CD4-positive, alpha-beta T cell (primary cell): ENCODE measurements at places on chromosomes 16 and 17. TPM values are rescaled to one million over a fixed set of nuclear protein-coding genes. Genes with fewer than 3 reads are reported as not detected.

- H3K4me3 ChIP-seq: no peak overlapping the region
- H3K36me3 ChIP-seq: peaks cover 3% of the 10 kb centered on the region
- H3K27ac ChIP-seq: no peak overlapping the region
- DNase-seq: no peak
- peaks cover 41% of the 10 kb centered on the region for H3K4me1 ChIP-seq
These were observed 1.6 kb upstream of the ATP6V0C start for GRCh38 chr16:2511996-2512734.

- no peaks in the 10 kb centered on the region for H3K36me3 ChIP-seq
- no peaks in the 10 kb centered on the region for H3K27me3 ChIP-seq
- DNase-seq: no peak
- H3K27ac ChIP-seq: no peak overlapping the region
- H3K4me1 ChIP-seq: no peaks in the 10 kb centered on the region
- H3K4me3 ChIP-seq: no peak overlapping the region
These were observed 441.8 kb downstream of the HS3ST4 start for GRCh38 chr16:26133416-26134093.

- H3K27me3 ChIP-seq: peaks cover 37% of the 10 kb centered on the region
- no peaks in the 10 kb centered on the region for H3K36me3 ChIP-seq
- DNase-seq: no peak
- no peak overlapping the region for H3K4me3 ChIP-seq
These were observed 20.7 kb downstream of the WFDC1 start for GRCh38 chr16:84315422-84315821.

- H3K36me3 ChIP-seq: no peaks in the 10 kb centered on the region
- no peak overlapping the region for H3K4me3 ChIP-seq
- H3K27me3 ChIP-seq: no peaks in the 10 kb centered on the region
- no peaks in the 10 kb centered on the region for H3K4me1 ChIP-seq
- DNase-seq: no peak
These were observed 63.7 kb upstream of the SIAH1 start for GRCh38 chr16:48448841-48449481.

DNA sequence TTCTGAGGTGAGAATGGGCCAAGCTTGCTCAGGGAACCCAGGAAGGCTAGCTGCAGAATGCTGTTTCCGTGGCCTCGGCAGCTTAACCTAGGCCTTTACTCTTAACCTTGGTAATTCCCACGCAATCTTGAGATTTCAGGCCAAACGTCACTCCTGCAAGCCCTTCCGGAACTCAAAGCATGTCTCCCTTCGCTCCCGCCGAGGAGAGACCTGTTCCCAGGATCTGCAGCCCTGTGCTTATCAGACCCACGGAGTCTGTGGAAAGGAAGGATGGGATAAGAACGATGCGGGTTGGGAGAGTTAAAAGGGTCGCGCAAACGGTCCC lies 524 bp upstream of the ZFP3 start:
- no peak for DNase-seq
- peaks cover 2% of the 10 kb centered on the region for H3K36me3 ChIP-seq
- H3K4me3 ChIP-seq: peak overlapping the region; percentile 77
- peaks cover 26% of the 10 kb centered on the region for H3K4me1 ChIP-seq

GRCh38 chr17:65678546-65678945 lies 117.1 kb upstream of the AXIN2 start:
- H3K27ac ChIP-seq: no peak overlapping the region
- H3K36me3 ChIP-seq: no peaks in the 10 kb centered on the region
- DNase-seq: no peak
- no peak overlapping the region for H3K4me3 ChIP-seq
- H3K4me1 ChIP-seq: peaks cover 4% of the 10 kb centered on the region
- H3K27me3 ChIP-seq: no peaks in the 10 kb centered on the region

- no peaks in the 10 kb centered on the region for H3K4me1 ChIP-seq
- no peaks in the 10 kb centered on the region for H3K36me3 ChIP-seq
- DNase-seq: no peak
- H3K27me3 ChIP-seq: no peaks in the 10 kb centered on the region
- no peak overlapping the region for H3K27ac ChIP-seq
- no peak overlapping the region for H3K4me3 ChIP-seq
These were observed 305.2 kb upstream of the RBFOX1 start for GRCh38 chr16:7027401-7027800.

DNA sequence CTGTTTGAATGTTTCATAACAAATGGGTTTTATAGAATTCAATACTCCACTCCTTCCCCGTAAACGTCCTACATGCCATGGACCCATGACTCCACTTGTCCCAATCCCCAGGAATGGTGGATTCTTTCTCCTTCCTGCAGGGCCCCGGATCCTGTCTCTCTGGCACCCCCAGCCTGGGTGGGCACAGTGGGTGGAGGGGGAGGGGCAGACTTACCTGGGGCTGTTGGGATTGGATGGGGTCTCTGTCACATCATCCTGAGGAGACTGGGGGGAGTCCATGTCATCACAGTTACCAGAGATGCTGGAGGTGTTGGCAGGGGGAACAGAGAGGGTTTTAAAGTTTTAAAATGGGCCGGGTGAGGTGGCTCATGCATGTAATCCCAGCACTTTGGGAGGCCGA lies 13.2 kb downstream of the TRPV3 start:
- no peaks in the 10 kb centered on the region for H3K27me3 ChIP-seq
- no peak overlapping the region for H3K4me3 ChIP-seq
- no peak overlapping the region for H3K27ac ChIP-seq
- DNase-seq: no peak

DNA sequence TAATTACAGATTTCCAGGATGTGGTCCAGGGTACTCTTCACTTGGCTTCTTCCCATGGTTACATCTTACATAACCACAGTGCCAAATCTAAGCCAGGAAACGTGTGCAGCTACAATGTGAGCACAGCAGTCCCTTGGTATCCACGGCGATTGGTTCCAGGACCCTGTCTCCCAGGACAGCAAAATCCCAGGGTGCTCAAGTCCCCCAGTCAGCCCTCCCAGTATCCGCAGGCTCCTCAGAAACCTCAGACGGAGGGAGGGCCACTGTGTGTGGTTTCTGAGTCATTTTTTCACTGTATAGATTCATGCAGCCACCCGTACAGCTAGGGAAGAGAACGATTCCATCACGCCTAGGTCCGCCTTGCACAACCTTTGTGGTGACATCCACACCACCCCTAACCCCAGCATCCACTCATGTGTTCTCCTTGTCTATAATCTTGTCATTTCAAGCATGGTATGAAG lies 11.1 kb upstream of the ATP2C2 start:
- no peaks in the 10 kb centered on the region for H3K36me3 ChIP-seq
- DNase-seq: no peak
- H3K4me1 ChIP-seq: peaks cover 12% of the 10 kb centered on the region
- H3K27ac ChIP-seq: no peak overlapping the region

DNA sequence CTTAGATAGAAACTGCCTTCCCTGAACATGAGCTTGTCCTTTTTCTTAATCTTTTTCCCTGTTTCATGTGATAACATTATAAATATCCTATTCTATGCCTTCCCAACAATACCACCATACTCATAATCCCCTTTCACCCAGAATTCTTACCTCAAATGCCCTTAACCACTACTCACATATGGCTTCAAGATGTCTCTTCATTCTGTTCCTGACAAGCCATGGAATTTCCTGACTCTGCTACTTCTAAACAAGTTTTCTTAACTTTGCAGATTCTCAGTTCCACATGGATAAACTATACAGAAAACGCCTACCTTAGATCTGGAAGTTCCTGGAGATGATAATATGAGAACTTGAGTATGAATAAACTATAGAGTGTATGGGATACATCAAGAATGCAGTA lies 1217.8 kb downstream of the CDH8 start:
- DNase-seq: no peak
- no peaks in the 10 kb centered on the region for H3K4me1 ChIP-seq
- no peak overlapping the region for H3K27ac ChIP-seq
- no peaks in the 10 kb centered on the region for H3K36me3 ChIP-seq
- no peak overlapping the region for H3K4me3 ChIP-seq
- no peaks in the 10 kb centered on the region for H3K27me3 ChIP-seq

- H3K36me3 ChIP-seq: no peaks in the 10 kb centered on the region
- DNase-seq: no peak
- no peaks in the 10 kb centered on the region for H3K4me1 ChIP-seq
These were observed 74.0 kb upstream of the SIAH1 start for GRCh38 chr16:48459167-48459566.

GRCh38 chr17:73467651-73468050 lies 155.8 kb upstream of the CDC42EP4 start:
- no peak for DNase-seq
- no peaks in the 10 kb centered on the region for H3K36me3 ChIP-seq
- H3K27ac ChIP-seq: no peak overlapping the region
- no peak overlapping the region for H3K4me3 ChIP-seq

- no peak for DNase-seq
- H3K36me3 ChIP-seq: no peaks in the 10 kb centered on the region
- H3K4me3 ChIP-seq: no peak overlapping the region
- peaks cover 14% of the 10 kb centered on the region for H3K27me3 ChIP-seq
- no peak overlapping the region for H3K27ac ChIP-seq
- H3K4me1 ChIP-seq: no peaks in the 10 kb centered on the region
These were observed 206.3 kb upstream of the FOXF1 start for GRCh38 chr16:86303787-86304678.

DNA sequence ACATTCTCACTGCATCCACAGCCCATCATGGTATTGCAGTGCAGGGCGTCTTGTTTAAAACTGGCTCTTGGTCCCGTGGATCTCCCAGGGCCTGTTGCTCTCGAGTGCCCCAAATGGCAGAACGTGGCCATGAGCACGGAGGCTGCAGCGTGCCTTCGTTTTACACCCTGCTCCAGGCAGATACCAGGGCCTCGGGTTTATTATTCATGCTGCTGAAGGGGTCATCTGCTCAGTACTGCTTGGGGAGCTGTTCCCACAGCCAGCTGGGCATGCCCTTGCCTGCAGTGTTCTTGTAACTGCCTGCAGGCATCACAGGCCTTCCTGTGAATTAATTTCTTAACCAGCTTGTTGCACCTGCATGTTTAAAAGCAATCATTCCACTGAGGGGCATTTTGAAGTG lies 129.7 kb upstream of the CHMP6 start:
- DNase-seq: peak; percentile 49
- H3K4me3 ChIP-seq: no peak overlapping the region
- peaks cover 35% of the 10 kb centered on the region for H3K4me1 ChIP-seq
- H3K27me3 ChIP-seq: no peaks in the 10 kb centered on the region
- peaks cover 12% of the 10 kb centered on the region for H3K36me3 ChIP-seq

- H3K4me1 ChIP-seq: peaks cover 46% of the 10 kb centered on the region
- DNase-seq: no peak
- no peaks in the 10 kb centered on the region for H3K36me3 ChIP-seq
These were observed 10.0 kb downstream of the CEP295NL start for GRCh38 chr17:78892936-78893379.

DNA sequence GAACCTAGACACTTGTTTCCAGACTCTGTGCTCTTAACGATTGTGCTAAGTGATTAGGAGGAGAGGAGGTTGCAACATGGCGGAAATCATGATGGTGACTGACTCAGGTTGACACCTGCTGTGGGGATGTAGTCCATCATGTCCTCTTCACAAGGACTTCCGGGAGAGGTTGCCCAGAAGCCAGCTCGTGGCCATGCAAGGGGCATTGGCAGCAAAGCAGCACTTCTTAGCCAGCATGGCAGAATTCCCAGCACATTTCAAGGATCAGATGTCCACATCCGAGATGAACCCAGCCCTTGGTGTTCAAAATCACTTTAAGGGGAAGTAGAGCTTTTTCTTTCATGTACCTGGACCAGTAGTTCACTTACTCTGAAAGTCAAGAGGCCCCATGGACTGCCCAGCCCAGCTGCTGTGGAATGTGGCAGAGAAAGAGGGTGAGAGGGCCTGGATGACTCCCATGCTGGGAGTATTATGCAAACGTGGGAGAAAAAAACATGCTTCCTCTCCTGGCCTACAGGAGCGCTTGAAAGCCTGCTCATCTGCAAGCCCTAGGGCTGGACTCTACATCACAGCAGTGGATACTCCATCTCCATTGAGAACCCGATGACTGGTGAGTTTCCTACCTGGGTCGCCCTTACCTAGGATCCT lies 65.5 kb downstream of the IRX6 start:
- no peak overlapping the region for H3K4me3 ChIP-seq
- no peaks in the 10 kb centered on the region for H3K36me3 ChIP-seq
- no peaks in the 10 kb centered on the region for H3K4me1 ChIP-seq
- no peak overlapping the region for H3K27ac ChIP-seq

- peaks cover 38% of the 10 kb centered on the region for H3K4me1 ChIP-seq
- DNase-seq: no peak
- H3K27me3 ChIP-seq: no peaks in the 10 kb centered on the region
- H3K36me3 ChIP-seq: peaks cover 40% of the 10 kb centered on the region
- H3K4me3 ChIP-seq: no peak overlapping the region
- H3K27ac ChIP-seq: no peak overlapping the region
These were observed 3.9 kb downstream of the MIF4GD start for GRCh38 chr17:75267153-75267410.

DNA sequence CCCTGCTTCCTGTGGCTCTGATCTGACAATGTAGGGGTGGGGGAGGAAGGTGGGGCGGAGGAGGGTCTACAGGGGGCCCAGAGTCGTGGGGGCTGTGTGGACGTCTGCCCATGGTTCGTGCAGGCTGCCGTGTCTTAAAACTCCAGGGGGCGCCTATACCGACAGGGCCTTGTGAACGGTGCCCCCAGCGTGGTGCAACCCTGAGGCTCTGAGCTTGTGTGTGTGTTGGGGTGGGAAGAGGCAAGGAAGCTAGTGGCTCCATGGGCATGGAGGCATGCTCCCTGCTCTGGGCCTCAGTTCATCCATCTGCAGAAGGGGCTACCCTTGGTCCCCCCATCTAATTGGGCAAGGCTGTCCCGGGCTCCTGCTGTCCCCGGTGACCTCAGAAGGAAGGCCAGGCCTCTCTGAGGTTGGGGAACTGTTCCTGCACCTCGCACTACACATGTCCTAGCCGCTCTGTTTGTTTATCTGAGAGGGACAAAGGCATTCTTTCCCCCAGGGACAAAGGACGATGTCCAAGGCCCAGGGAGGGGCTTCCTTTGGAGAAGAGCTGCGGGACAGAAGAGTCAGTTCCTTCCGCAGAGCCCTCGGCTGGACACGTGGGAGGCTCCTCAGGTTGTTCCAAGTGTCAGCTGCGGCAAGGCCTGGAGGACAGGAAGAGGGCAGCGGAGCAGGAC lies 13.5 kb downstream of the CA4 start:
- H3K27me3 ChIP-seq: no peaks in the 10 kb centered on the region
- no peaks in the 10 kb centered on the region for H3K36me3 ChIP-seq
- H3K4me3 ChIP-seq: no peak overlapping the region
- DNase-seq: no peak

DNA sequence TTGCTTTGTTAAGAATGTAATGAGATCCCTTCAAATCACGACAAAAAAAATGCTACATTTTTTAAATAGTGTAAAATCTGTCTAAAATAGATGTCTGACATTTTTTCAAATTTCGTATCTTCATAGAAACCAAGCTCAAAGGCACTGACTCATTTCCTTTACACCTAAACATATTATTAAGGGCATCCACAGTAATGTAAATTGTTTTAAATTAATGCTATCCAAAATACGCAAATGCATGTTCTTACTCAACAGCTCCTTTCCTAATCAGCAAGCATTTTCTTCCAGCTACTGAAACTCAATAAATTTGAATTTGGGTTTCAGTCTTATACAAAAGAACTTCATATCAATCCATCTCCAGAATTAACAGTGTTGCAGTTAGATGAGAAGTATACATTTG lies 4.3 kb downstream of the C16orf87 start:
- H3K4me3 ChIP-seq: no peak overlapping the region
- H3K36me3 ChIP-seq: no peaks in the 10 kb centered on the region
- DNase-seq: no peak
- no peak overlapping the region for H3K27ac ChIP-seq
- H3K4me1 ChIP-seq: peaks cover 11% of the 10 kb centered on the region

CLEC10A gene
- total RNA-seq: 0.96 TPM

HSD11B2 gene
- total RNA-seq: not detected

TEKT1 gene
- total RNA-seq: not detected

HOXB8 gene
- not detected for total RNA-seq

LGALS9C gene
- total RNA-seq: not detected

GCGR gene
- total RNA-seq: not detected

EIF3CL gene
- 57.8 TPM for total RNA-seq

ZNF385C gene
- total RNA-seq: not detected

SUMO2 gene
- 228 TPM for total RNA-seq

C17orf50 gene
- total RNA-seq: not detected

METRN gene
- total RNA-seq: 3.2 TPM

PYDC1 gene
- not detected for total RNA-seq

FBXW10B gene
- total RNA-seq: 0.45 TPM
